ENCODE measurements at places on chromosomes 16 and 17.

GRCh38 chr16:426115-426905 is 861 bp downstream of the RAB11FIP3 start:
- DNase-seq, result no peak

DNA sequence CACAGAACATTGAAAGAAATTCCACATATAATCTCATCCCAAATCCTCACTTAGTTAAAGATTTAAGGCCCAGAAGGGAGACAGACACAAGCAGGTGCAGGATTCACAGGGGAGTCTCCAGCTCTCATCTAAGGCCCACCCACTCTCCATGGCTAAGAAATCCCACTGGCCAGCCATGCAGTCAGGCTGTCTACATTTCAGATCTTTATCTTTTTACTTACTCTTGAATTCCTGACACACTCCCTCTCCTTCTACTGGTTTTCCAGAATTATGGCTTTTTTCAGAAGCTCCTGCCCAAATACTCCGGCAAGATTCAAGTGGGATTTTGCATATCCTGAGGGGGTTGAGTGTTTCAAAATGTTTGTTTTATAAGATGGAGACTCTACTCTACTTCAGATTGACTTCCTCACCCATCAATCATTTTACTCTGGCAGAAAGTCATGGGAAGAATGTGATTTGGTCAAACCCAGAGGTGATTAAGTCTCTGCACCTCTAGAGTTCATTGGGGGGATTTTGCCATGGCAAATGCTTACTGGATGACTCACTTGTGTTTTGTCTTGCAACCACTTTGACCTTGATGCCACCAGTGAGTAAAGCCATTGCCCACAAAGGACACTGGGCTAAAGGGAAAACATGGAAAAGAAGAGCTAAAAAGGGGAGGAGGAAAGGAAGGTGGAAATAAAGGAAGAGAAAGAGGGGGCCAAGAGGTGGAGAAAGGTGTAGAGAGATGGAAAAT is 688.8 kb upstream of the SALL1 start:
- no peak for DNase-seq

DNA sequence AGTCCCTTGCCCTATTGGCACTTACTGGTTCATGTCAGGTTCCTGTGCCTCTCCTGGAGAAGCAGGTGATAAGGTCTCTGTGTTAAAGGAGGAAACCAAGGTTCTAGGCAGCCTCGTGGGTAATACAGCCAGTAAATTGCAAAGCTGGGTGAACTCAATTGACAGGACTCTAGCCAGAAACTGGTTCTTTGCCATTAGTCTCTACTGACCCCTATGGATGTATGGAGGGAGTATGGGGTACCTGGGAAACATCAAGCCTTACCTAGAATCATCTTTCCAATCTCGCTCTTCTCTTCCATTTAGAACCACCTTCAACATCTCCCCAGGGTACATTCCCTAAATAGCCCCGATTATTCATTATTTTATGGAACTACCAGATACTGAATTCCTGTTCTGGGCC is 169.3 kb downstream of the CDH13 start:
- no peak for DNase-seq

DNA sequence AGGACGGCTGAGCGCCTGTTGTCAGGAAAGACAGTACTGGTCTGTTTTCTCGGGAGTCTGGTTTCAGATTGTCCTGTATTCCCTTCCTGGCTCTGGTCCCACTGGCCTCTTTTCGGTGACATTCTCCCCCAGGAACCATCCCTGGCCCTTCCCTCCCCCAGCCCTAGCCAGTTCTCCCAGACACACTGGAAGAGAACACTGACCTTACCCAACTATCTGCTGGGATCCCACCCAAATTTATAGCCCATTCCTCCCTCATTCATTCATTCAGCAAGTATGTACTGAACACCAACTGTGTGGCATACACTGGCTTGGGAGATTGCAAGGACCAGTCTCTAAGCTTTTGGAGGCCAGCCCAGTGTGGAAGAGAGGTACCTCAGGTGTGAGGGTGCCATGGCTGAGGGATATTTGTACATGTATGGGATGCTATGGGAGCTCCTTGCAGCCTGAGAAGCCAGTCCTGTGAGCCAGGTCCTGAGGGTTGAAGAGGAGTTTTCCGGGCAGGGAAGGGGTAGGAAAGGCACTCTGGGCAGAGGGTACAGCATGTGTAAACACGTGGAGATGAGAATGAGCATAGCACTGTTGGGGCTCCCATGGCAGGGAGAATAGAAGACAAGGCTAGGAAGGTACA is 5.2 kb downstream of the RND2 start:
- no peak for DNase-seq

DNA sequence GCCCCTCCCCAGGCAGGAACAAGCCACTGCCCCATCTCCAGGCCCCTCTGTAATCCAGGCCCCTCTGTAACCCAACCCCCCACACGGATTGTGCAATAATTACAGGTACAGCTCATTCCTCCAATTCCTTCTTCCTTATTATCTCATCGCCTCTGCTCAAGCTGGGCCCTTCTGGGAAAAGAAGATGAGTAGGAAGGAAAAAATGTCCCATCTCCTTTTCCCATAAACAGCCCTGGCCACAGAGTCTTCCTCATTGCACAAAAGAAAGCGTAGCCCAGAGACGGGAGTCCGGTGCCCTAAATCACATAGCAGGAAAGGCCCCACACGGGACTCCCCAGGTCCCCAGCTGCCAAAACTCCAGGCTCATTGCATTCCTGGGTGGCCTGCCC is 3.6 kb upstream of the LITAFD start:
- DNase-seq, result no peak

DNA sequence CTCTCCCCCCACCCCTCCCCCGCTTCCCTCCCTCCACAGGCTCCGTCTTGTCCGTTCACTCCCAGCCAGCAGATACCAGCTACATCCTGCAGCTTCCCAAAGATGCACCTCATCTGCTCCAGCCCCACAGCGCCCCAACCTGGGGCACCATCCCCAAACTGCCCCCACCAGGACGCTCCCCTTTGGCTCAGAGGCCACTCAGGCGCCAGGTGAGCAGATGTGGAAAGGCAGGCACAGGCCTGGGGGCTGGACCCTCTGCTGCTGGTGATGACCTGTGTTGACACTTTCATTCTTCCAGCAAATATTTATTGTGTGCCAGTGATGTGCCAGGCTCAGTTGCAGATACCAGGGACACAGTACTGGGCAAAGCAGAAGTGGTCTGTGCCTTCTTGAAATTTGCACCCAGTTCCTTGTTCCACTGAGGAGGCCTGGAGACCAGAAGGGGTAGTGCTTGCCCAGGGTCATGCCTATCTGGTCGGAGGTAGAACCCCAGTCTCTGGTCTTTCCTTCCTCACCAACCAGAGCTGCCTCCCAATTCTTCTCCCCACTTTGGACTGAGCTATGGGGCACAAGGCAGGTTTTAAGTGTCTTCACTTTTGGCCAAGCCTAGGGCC is 10.3 kb upstream of the ABCC3 start:
- no peak for DNase-seq

- no peak for DNase-seq
Observed at GRCh38 chr17:40346765-40347158, 17.8 kb downstream of the GJD3 start.

Data from T47D (cell line).